Right renal pelvis (tissue), 4 donors: ENCODE measurements at places on chromosomes 4 and X. TPM values are rescaled to one million over a fixed set of nuclear protein-coding genes. Genes with fewer than 3 reads are reported as not detected.

Gene RPA4
- polyA plus RNA-seq, result not detected

Gene TCEAL8
- 179 TPM for polyA plus RNA-seq

Gene CPXCR1
- polyA plus RNA-seq, result not detected

Gene ASB5
- polyA plus RNA-seq, result 0.11 TPM

Gene CXCL11
- polyA plus RNA-seq, result 0.41 TPM

Gene GATA1
- 0.53 TPM for polyA plus RNA-seq

Gene AADAT
- 20.2 TPM for polyA plus RNA-seq

Gene STAP1
- polyA plus RNA-seq, result 0.37 TPM

Gene CT45A10
- not detected for polyA plus RNA-seq

Gene YIPF6
- 44.6 TPM for polyA plus RNA-seq

Gene ZNF711
- 83.3 TPM for polyA plus RNA-seq

Gene CFP
- 1.3 TPM for polyA plus RNA-seq

Gene PHOX2B
- polyA plus RNA-seq, result 0.17 TPM

Gene HSFX3
- polyA plus RNA-seq, result 0.12 TPM

Gene RTL3
- polyA plus RNA-seq, result not detected

Gene TIMP1
- 108 TPM for polyA plus RNA-seq

Gene EGFL6
- polyA plus RNA-seq, result 29.5 TPM

Gene SUV39H1
- polyA plus RNA-seq, result 6.0 TPM

Gene TENM3
- 17.9 TPM for polyA plus RNA-seq

Gene LONRF3
- polyA plus RNA-seq, result 0.94 TPM

Gene DCAF8L2
- not detected for polyA plus RNA-seq

Gene EOLA1
- polyA plus RNA-seq, result 21.4 TPM

Gene CRMP1
- polyA plus RNA-seq, result 54.5 TPM

Gene CT47A7
- not detected for polyA plus RNA-seq

Gene SPACA5
- polyA plus RNA-seq, result not detected

Gene PLAC1
- 5.8 TPM for polyA plus RNA-seq

Gene SPON2
- polyA plus RNA-seq, result 9.3 TPM

Gene CENPVL1
- polyA plus RNA-seq, result 0.27 TPM

Gene AFM
- polyA plus RNA-seq, result 16.3 TPM

Gene HELT
- polyA plus RNA-seq, result not detected

Gene ARR3
- 0.80 TPM for polyA plus RNA-seq

Gene ITGB1BP2
- polyA plus RNA-seq, result 1.3 TPM
